ENCODE measurements at places on chromosomes 16 and 17.

- DNase-seq: peak; percentile 59
These were observed 2.5 kb upstream of the ARL6IP1 start for GRCh38 chr16:18803569-18804462.

GRCh38 chr16:79542237-79542774 lies 58.2 kb downstream of the MAF start:
- no peak for DNase-seq

DNA sequence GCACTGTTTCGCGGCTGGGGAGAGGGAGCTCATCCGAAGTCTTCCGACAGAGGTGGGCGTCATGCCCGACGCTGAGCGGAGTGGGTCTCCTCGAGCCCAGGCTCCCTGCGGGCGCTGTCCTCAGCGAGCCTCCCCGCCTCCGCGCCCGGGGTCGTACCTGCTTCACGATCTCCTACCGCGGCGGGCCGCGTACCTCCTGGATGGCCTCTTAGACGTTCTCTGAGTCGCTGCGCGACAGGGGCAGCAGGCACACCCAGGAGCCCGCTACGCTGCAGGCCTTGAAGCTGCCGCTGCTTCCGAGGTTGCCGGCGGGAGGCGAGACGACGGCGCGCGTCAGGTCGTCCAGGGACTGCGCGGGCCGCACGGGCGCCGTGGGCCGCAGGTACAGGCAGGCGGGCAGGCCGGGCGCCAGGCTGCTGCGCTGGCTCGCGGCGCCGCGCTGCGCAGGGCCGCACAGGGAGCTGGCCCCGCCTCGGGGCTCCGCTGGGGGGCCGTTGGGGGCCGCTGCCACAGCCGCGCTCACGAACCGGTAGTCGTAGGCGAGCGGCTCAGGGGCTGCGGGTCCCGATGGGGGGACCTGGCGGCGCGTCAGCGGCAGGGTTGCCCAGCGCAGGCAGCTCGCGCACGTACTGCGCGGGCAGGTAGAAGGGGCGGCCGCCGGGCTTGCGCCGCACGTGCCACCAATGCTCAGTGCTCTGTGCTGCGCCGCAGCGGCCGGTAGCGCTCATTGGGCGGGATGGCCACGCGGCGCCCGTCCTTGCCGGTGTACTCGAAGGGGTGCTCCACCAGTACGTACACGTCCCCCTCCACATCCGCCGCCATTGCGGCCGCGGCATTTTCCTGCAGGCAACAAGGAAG lies 116.4 kb upstream of the SMURF2 start:
- DNase-seq: no peak

DNA sequence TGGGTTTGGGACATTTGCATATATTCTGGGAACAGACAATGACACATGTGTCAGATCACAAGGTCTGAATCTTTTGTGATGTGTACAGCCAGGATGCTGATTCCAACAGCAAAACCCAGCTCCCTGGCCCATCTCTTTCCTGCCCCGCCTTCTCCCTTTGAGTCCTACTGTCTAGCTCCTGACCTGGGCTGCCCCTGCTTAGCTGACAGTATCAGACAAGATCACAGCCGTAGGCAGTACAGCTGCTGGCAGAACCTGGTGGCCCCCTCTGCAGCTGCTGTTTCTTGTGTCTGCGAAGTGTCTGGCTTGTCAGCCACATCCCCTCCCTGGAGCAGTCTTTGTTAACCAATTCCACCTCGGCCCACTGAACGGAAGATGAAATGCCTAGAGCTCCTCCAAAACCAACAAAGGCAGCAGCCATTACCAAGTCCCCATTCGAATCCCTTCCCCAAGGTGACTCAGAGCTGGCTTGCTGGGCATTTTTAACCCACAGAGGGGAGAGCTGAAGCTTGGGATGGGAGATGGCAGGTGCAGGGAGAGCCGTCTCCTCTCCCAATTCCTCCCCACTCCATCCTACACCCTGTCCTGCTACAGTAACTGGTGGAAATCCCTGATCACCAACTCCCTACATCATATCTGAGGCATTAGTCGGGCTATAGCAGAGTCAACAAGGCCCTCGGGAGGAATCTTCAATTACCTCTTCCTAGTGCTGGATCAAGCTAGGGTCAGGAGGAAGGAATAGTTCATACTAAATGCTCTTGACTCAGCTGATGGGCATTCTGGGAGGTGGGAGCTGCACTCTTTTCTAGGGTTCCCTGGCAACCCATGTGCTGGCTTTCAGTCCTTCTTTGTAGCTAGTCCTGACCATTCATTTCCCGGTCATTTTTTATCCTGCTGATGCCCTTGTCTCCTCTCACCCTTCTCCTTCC lies 5.8 kb downstream of the PIPOX start:
- DNase-seq: peak; percentile 20

GRCh38 chr16:63530208-63530607 lies 1494.0 kb upstream of the CDH8 start:
- no peak for DNase-seq

DNA sequence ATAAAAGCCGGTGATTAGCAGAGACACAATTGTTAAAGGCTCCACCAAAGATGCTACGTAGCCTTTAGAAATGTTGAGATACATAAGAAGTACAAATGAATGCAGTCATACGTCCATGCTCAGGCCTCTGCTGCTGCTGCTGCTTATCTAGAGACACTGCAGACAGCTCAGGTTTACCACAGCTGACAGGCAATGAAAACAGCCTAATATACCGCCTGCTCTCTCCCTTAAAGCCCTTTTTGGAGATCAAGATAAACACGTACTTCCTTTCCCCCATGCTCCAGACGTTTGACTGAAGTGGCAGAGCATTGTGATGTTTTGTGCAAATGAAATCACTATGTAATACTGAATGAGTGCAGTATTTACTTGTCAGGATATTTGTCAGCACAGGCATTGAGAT lies 185.3 kb downstream of the AATF start:
- no peak for DNase-seq

DNA sequence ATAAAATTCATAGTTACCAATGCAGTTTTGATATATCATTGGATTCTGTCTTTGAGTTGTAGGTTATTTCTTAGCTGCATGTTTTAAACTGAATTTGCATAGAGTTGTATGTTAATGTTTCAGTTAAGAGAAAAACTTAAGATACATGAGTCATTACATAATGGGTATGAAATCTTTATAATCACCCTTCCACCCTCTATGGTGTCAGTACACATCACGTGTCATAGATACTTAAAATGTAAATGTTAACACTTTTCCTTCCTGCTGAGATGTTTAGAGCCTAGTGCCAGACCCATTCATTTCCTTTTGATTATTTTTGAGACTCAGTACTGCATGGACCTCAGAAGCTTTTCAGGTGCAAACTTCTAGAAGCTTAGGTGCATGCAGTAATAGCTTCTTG lies 20.5 kb downstream of the ZNF207 start:
- DNase-seq: no peak

DNA sequence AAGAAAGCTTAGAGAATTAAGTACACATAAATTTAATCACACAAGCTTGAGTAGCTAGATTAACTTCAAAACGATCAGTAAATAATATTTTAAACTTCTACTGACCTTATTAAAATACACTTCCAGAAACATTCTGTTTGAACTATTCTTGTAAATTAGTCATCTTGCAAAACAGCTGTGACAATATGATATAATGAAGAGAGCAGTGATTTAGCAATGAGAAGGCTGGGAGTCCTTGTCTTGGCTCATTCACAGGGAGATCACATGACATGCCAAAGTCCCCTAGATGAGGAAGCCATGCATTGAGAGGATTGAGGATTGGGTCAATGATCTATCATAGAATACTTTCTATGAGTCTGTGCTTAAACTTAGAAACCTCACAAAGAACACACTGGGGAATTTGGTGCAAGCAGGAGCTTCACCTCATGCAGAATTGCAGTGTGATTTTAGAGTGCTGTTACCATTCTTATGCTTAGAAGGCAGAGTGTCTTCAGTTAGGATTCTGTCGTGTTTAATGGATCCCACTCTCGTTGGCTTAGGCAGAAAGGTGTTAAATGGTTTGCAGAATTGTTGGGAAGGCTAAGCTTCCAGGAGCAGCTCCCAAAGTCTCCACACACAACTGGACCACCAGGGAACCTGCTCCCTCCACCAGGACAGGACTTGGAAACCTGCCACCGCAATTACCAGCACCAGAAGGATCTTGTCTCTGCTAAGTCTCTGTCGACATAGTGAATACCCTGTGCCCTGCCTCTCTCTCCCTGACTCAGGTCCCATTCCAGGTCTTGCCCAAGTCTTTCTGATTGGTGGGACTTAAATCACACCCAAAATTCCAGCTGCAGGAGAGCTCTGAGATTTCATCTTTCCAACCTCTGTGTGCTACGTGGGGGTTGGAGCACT lies 87.1 kb downstream of the USP22 start:
- peak; percentile 10 for DNase-seq

- no peak for DNase-seq
These were observed 20.5 kb upstream of the SMPD3 start for GRCh38 chr16:68468842-68469241.

GRCh38 chr16:69294051-69294450 lies 17.1 kb upstream of the VPS4A start:
- DNase-seq: no peak

DNA sequence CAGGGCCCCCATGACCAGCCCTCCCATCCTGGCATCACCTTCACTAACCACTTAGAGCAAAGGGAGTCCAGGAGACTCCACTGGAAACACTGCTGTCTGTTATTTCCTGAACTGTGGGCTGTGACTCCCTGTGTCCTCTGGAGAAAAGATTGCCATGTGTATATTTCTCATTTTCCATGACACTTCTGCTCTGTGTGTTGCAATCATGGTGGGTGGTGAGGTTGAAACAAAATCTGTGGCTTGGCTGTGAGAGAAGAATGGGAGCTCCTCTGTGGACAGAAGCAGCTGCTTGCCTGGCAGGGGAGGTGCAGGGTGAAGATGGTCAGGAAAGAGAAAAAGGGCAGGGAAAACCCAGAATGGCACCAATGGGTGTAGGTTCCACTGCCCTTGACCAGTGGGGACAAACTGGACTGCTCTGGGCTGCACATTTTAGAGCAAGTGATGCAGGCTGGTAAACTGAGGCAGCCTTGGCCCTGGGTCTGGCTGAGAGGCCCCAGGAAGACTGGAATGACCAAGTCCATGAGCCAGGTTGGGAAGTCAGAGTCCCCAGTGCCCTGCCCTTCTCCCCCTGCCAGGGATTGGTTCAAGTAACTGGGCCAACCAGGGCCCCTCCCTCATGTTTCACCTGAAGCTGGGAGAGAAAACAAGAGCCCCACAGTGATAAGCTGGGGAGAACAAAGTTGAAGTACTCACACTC lies 314.3 kb downstream of the C16orf95 start:
- peak; percentile 76 for DNase-seq

DNA sequence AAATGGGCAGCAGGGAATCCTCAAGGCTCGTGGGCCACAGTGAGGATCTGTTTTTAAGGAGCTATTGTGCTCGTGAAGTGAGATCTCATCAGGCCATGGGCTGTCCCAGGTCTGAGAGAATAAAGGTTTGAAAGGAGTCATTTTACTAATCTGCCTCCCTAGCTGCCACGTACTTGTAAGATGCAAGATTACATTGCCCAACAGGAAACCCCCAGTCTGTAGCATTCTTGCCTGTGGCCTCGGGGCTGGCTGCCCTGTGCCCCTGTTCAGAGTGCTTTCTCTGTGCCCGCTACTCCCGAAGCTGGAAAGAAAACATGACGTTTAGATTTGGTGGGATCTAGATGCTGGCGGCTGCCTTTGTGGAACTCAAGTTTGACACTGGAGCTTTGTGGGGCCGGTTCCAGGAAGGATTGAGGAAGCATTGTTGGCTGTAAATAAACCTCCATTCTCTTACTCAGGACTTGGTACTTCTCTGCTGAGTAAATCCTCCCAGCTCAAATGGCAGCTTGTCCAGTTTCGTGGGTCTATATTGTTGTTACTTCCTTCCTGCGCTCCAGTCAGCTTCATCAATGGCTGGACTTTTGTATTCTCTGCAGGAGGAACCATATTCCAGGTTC lies 21.2 kb downstream of the SAP30BP start:
- peak; percentile 65 for DNase-seq

DNA sequence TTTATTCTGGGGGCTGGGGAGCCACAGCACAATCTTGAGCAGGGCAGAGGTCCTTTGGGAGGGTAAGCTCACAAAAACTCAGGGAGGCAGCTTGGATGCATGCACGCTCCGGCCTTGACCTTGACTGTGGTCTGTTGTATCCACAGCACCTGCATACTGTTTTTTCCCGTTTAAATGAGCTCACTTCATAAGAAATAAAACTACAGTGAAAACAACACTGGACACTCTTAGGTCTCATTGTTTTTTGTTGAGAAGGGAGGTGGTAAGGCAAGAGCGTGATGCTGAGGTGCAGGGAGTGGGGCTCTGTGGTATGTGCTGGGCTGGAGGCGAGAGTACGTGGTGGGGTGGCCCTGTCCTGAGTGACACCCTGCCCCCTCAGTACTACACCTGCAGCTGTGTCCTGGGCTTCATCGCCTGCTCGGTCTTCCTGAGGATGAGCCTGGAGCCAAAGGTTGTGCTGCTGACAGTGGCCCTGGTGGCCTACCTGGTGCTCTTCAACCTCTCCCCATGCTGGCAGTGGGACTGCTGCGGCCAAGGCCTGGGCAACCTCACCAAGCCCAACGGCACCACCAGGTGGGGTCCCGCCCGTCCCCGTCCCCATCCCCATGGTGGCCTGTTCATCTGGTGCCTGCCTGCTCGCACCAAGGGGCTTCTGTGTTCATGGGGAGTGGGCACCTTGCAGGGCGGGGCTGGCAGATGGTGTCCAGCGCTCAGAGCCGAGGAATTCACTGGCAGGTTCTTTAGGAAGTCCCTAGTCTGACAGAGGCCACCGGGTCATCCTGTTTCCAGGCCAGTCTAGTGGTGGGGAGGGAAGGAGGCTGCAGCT lies 44.2 kb downstream of the ADCY7 start:
- no peak for DNase-seq

DNA sequence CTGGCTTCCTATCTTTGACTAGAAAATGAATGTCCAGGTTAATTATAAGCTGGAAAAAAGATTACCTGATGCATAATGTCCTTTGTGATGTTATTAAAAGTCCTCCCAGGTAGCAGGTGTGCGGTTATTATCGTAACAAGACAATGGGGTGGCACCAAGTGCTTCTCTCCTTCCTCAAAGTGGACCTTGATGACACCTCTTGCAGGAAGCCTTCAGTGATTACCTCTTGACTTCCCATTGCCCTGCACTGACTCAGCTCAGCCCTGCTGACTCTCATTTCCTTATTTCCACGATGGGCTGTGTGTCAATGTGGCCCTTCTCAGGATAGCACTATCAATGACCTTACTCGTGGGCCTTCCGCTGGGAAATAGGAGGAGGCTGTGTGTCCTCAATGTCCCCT lies 477.4 kb upstream of the CCL2 start:
- no peak for DNase-seq

- DNase-seq: no peak
These were observed 10.8 kb downstream of the NTN1 start for GRCh38 chr17:9032151-9032550.
